ENCODE measurements at places on chromosomes 5 and 9.

DNA sequence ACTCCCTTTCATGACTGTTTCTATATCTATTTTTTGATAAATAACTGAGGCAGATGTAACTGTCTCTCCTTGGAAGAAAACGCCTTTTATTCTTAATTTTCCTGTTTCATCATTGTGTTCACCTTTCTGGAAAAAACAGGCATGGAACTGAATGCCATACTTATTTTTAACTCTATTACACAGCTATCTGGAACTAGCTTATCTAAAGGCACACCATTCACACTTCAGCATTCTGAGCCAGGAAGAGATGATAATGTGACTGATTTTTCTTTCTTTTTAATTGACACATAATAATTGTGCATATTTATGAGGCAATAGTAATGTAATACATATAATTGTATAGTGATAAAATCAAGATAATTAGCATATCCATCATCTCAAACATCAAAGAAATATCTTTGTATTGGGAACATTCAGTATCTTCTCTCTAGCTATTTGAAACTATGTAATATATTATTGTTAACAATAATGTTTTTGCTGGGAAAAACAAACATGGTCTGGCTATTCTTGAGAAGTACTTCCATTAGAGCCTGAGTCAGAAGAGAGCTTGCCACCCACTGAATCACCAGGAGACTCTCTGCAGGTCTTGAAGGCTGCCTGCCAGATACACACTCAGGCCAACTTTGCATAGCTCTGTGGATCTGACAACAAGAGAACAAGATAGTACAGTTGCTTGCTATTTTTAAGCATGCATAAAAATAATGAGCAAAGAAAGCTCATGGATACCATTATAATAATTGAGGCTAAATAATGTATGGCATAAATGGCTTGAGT lies 501.0 kb upstream of the EDIL3 start:
- no peak for DNase-seq

DNA sequence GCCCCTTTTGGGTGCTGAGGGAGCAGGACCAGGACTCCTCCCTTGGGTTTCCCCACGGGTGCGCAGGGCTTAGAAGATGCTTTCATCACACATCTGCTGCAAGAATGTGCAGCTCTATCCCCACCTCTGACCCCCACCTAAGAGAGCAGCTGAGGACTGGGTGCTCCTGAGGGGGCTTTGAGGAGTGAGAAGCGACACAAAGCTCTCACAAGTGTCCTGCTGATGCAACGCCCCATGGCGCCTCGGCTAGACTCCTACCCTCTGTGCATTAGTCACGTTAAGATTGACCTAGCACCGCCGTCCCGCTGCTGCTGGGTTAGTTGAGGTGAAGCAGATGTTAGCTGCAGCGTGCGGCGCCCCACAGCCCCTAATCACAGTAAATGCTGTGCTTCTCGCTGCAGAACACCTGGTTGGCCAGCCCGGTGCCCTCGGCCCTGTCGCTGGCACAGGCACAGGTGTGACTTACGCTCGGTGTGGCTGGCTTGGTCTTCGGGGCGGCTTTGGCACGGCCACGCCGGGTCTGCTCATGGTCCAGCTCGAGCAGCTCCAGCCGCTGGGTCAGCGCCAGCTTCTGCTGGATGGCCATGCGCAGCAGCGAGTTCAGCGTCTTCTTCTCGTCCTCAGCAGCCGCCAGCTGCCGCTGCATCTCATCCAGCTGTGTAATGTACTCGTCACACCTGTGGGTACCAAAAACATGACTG lies 45.0 kb upstream of the IPPK start:
- no peak for DNase-seq

DNA sequence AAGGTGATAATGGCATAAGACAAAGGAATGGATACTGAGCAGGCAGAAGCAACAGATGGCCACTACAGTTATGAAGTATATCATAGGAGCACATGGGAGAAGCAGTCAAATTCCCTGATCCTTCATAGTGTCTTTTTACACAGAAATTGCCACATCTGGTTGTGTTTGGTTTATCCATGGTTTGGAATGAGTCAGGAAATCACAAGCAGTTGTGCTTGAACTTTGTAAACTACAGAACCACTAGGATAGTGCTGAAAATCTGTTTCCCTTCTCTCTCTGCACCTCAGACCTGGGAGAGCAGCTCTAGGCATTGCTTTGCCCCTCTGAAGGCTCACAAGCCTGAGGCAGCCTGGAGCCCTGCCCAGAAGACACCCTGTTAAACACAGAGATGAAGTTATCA lies 134.0 kb downstream of the DMRT2 start:
- no peak for DNase-seq

DNA sequence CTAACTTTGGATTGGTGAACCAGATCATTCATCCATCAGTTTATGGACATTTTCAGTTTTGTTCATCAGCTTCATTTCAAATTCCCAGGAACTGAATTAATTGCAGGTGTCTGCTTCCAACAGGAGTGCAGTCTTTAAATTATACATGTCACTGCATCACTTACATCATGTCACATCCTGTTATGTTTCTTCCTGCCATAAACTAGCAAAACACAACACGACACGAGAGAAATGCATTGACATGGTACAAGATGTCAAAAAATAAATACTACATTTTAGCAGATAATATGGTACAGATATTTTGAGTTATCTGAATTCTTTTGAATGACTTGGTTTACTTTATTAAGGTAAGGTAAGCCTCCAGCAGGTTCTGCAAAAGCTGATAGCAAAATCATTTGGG lies 415.5 kb downstream of the NR2F1-AS1 start:
- DNase-seq: no peak

GRCh38 chr9:35395076-35395705 lies 94.7 kb upstream of the RUSC2 start:
- DNase-seq: no peak

- no peak for DNase-seq
Measured at GRCh38 chr9:119924736-119925135, 555.5 kb upstream of the BRINP1 start.
